Spinal cord (tissue), 10 donors: ENCODE measurements at places on chromosomes 2 and 18. TPM values are rescaled to one million over a fixed set of nuclear protein-coding genes. Genes with fewer than 3 reads are reported as not detected.

The MAPK4 gene
- 21.6 TPM for total RNA-seq

The ALLC gene
- total RNA-seq, result 2.3 TPM

The NEB gene
- 2.4 TPM for total RNA-seq

The ELOA2 gene
- total RNA-seq, result not detected

The ZNF804A gene
- 15.7 TPM for total RNA-seq

The COMMD1 gene
- 43.1 TPM for total RNA-seq

The TET3 gene
- total RNA-seq, result 13.1 TPM

The RGPD4 gene
- 0.10 TPM for total RNA-seq

The EHD3 gene
- 27.0 TPM for total RNA-seq

The PPM1G gene
- total RNA-seq, result 69.8 TPM

GRCh38 chr2:142280831-142281230 is 150.0 kb upstream of the LRP1B start:
- no peak overlapping the region for H3K27ac ChIP-seq
- no peak overlapping the region for H3K4me3 ChIP-seq
- H3K36me3 ChIP-seq, result no peaks in the 10 kb centered on the region
- H3K27me3 ChIP-seq, result no peaks in the 10 kb centered on the region

- H3K27ac ChIP-seq, result no peak overlapping the region
- no peak for DNase-seq
Measured at GRCh38 chr2:101899871-101900270, 91.9 kb upstream of the IL1R2 start.

GRCh38 chr2:10412380-10412779 is 35.7 kb downstream of the ODC1 start:
- peak; percentile 55 for DNase-seq
- H3K4me3 ChIP-seq, result no peak overlapping the region
- peaks cover 71% of the 10 kb centered on the region for H3K4me1 ChIP-seq
- H3K27ac ChIP-seq, result no peak overlapping the region
- no peaks in the 10 kb centered on the region for H3K27me3 ChIP-seq
- H3K36me3 ChIP-seq, result peaks cover 3% of the 10 kb centered on the region

DNA sequence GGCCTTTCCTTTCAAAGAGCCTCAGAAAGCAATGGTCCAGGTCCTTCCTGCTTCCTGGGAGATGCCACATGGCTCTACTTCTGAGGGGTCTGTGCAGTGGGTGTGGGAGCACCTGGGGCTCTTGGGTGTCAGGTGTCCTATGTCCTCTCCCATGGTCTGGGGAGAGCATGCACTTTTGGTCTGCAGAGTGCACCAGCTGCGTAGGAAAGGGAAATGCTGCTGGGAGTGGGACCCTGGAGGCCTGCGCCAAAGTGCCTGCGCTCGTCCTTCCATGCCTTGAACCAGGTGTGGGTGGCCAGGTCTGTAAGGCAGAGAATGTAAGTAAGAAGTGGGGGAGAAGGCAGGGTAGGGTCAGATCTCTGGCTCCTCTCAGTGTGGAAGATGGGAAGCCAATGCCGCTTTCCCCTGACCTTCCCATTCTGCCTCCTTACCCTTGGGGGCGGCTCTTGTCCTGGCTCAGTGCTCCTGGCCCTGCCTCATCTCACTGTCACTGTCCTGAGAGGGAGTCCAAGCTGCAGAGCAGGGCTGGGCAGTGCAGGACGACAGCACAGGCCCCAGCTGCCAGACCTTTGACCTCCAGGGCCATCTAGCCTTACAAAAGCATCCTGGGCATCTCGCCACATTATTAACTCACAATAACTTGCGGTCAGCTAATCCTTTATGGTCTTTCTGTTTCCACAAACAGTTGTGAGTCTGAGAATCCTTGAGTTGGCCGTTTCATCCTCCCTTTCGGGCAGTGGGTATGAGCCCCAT is 6.6 kb upstream of the PROM2 start:
- H3K27ac ChIP-seq, result no peak overlapping the region
- no peaks in the 10 kb centered on the region for H3K36me3 ChIP-seq
- H3K27me3 ChIP-seq, result no peaks in the 10 kb centered on the region
- peaks cover 23% of the 10 kb centered on the region for H3K4me1 ChIP-seq
- no peak for DNase-seq
- no peak overlapping the region for H3K4me3 ChIP-seq

GRCh38 chr18:58668211-58668610 is 3.1 kb upstream of the MALT1 start:
- H3K27me3 ChIP-seq, result no peaks in the 10 kb centered on the region
- H3K36me3 ChIP-seq, result no peaks in the 10 kb centered on the region
- DNase-seq, result no peak
- H3K4me3 ChIP-seq, result no peak overlapping the region

DNA sequence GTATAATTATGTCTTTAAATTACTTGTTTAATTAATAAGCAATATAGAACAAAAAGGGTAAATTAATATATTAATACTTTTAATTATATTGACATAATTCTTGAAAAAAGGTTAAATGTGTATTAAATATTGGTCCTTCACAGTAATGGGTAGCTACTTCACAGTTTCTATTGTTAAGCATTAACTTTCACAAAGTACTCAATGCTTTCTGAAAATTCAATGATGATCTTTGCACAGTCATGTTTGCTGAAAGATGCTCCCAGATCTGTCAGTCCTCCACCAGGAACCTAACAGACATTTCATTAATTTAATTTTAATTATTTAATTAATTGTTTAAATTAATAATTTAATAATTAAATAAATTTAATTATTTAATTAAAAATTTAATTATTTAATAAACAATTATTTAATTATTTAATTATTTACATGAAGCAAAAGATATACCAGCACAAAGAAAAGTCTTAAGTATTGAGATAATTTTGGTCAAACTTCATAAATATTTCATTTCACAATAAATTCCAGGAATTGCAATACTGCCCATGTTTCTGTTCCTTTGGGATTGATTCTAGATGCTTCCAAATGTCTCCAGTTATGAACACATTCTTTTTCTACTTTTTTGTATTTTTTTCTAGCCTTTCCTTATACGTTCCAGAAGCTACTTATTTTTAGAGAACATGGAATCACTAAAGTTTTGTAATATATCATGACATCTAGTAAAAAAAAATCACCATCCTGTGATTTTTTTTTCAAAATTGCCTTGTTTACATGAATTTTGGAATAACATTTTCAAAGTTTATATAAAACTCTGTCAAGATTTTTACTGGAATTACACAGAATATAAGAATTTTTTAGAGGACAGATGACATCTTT is 46.5 kb downstream of the TMEM18 start:
- no peaks in the 10 kb centered on the region for H3K27me3 ChIP-seq
- no peaks in the 10 kb centered on the region for H3K36me3 ChIP-seq
- H3K27ac ChIP-seq, result no peak overlapping the region
- DNase-seq, result no peak
- H3K4me1 ChIP-seq, result peaks cover 7% of the 10 kb centered on the region
- H3K4me3 ChIP-seq, result no peak overlapping the region

GRCh38 chr18:44887227-44887631 is 206.5 kb downstream of the SETBP1 start:
- no peak for DNase-seq
- no peaks in the 10 kb centered on the region for H3K36me3 ChIP-seq
- no peaks in the 10 kb centered on the region for H3K4me1 ChIP-seq

DNA sequence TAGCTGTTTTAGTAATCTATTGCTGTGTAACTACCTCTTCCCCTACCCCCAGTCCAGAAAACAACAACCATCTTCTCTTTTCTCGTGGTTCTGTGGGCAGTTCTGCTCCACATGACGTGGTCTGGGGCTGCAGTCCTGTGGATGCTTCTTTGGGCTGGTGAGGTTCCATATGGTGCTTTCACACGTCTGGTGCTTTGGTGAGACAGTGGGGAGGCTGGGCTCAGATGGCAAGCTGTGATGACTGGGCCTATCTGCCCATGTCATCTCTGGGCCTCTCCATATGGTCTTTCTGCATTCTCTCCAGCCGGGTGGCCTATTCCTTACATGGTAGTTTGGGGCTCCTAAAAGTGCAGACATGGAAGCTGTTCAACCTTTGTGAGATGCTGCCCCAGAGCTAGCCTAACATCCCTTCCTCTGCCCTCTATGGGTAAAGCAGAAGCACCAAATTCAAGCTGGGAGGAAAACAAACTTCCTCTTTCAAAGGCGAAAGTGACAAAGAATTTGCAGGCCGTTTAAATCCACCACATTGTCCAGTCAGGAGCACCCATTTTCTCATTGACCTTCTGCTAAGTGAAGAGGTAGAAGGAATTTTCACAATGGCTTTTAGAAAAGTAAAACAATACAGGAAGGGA is 68.3 kb upstream of the IL1R1 start:
- no peak for DNase-seq
- no peak overlapping the region for H3K4me3 ChIP-seq
- no peak overlapping the region for H3K27ac ChIP-seq
- no peaks in the 10 kb centered on the region for H3K27me3 ChIP-seq

- H3K27ac ChIP-seq, result no peak overlapping the region
- H3K27me3 ChIP-seq, result no peaks in the 10 kb centered on the region
- no peak for DNase-seq
- no peaks in the 10 kb centered on the region for H3K4me1 ChIP-seq
- no peak overlapping the region for H3K4me3 ChIP-seq
Measured at GRCh38 chr2:19700861-19701585, 200.8 kb downstream of the TTC32 start.

- H3K4me1 ChIP-seq, result no peaks in the 10 kb centered on the region
- DNase-seq, result peak; percentile 67
- H3K27ac ChIP-seq, result no peak overlapping the region
- no peaks in the 10 kb centered on the region for H3K36me3 ChIP-seq
Measured at GRCh38 chr2:205176546-205176945, 505.8 kb upstream of the NRP2 start.

DNA sequence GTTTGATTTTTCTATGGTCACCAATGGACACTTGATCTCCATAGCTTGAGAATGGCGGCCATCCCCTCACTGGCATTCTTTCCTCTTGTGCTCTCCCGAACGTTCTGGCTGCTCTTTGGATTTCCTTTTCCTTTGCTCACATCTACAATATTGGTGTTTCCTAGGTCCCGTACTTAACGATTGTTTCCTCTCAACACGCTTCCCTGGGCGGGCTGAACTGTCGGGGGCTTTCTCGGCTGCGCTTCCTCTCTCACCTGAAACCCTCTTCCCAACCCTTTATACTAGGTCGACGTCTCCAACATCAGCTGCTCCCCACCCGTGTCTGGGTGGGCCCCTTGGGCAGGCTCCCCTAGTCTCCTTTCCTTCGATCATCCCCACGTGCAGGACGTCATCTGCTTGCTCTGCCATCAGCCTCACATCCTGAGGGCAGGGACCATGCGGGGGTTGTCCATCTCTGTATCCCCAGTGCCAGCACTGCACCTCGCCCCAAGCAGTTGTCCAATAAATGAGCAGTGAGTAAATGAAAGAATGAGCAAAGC is 634 bp upstream of the DIS3L2 start:
- peak overlapping the region; percentile 84 for H3K4me3 ChIP-seq
- H3K27ac ChIP-seq, result peak overlapping the region; percentile 50
- no peaks in the 10 kb centered on the region for H3K36me3 ChIP-seq

GRCh38 chr18:60585670-60586069 is 213.1 kb upstream of the MC4R start:
- no peak for DNase-seq
- H3K27me3 ChIP-seq, result no peaks in the 10 kb centered on the region
- H3K36me3 ChIP-seq, result no peaks in the 10 kb centered on the region
- H3K27ac ChIP-seq, result no peak overlapping the region

- H3K27ac ChIP-seq, result no peak overlapping the region
- DNase-seq, result no peak
- no peak overlapping the region for H3K4me3 ChIP-seq
- H3K27me3 ChIP-seq, result no peaks in the 10 kb centered on the region
Measured at GRCh38 chr18:69980982-69981804, 33.5 kb upstream of the CD226 start.

GRCh38 chr2:157808421-157808820 is 67.7 kb downstream of the ACVR1 start:
- H3K36me3 ChIP-seq, result no peaks in the 10 kb centered on the region
- DNase-seq, result no peak
- no peaks in the 10 kb centered on the region for H3K27me3 ChIP-seq
- H3K4me3 ChIP-seq, result no peak overlapping the region

- no peak overlapping the region for H3K4me3 ChIP-seq
- no peaks in the 10 kb centered on the region for H3K4me1 ChIP-seq
- H3K27ac ChIP-seq, result no peak overlapping the region
- no peaks in the 10 kb centered on the region for H3K36me3 ChIP-seq
Measured at GRCh38 chr2:88855620-88856408, 164.3 kb downstream of the RPIA start.

DNA sequence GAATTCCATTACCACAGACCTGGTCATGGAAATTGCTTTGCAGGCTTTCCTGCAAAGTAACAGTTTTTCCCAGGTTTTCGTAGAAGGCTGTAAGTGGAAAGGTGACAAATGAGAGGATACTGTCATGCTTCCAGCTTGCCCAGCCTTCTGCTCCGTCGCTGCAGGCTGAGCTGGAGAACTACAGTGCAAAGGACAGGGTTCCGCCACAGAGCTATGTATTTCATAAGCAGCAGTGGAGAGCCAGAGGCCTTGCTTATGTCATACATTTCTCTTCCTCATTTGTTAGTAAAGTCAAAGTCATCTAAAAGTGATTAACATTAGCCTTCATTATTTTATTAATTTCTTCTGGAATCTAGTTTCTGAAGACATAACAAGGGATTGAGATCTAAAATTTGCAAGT is 72.9 kb upstream of the RBM44 start:
- no peaks in the 10 kb centered on the region for H3K27me3 ChIP-seq
- H3K4me1 ChIP-seq, result no peaks in the 10 kb centered on the region
- no peak overlapping the region for H3K27ac ChIP-seq
- no peak for DNase-seq
- no peaks in the 10 kb centered on the region for H3K36me3 ChIP-seq
- H3K4me3 ChIP-seq, result no peak overlapping the region

GRCh38 chr2:97745474-97746174 is 32.2 kb downstream of the ZAP70 start:
- DNase-seq, result no peak
- peaks cover 4% of the 10 kb centered on the region for H3K36me3 ChIP-seq
- H3K27me3 ChIP-seq, result no peaks in the 10 kb centered on the region
- no peak overlapping the region for H3K27ac ChIP-seq
- no peak overlapping the region for H3K4me3 ChIP-seq
- H3K4me1 ChIP-seq, result peaks cover 3% of the 10 kb centered on the region

GRCh38 chr2:75321599-75321922 is 122.2 kb upstream of the TACR1 start:
- H3K36me3 ChIP-seq, result no peaks in the 10 kb centered on the region
- DNase-seq, result peak; percentile 60
- H3K27me3 ChIP-seq, result no peaks in the 10 kb centered on the region
- no peak overlapping the region for H3K4me3 ChIP-seq

- H3K27ac ChIP-seq, result no peak overlapping the region
- DNase-seq, result no peak
- peaks cover 15% of the 10 kb centered on the region for H3K4me1 ChIP-seq
- H3K4me3 ChIP-seq, result no peak overlapping the region
- H3K27me3 ChIP-seq, result peaks cover 3% of the 10 kb centered on the region
- peaks cover 33% of the 10 kb centered on the region for H3K36me3 ChIP-seq
Measured at GRCh38 chr2:232897598-232898408, 27.7 kb downstream of the SNORC start.

DNA sequence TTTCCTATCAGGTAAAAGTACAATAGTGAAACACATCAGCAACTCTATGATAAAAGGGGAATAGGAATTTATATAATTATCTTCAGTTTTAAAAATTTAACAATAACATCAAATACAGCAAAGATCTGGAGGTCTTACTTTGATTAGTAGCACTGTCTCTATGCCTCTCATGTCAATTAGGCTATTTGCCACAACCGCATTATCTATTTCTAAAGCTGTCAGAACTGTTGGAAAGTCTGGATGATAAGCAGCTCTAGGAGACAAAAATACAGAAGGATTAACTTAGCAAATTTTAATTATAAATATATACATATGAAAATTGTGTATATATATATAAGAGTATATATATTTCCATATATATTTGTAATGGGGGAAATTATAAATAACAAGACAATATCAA is 45.1 kb downstream of the SMC6 start:
- no peaks in the 10 kb centered on the region for H3K27me3 ChIP-seq
- no peaks in the 10 kb centered on the region for H3K4me1 ChIP-seq
- H3K27ac ChIP-seq, result no peak overlapping the region
- no peak for DNase-seq
